Stimulated activated CD4-positive, alpha-beta T cell treated with anti-CD3 and anti-CD28 coated beads, Interleukin-1b, Interleukin-23, amount 100 ng/mL, for 1 hour (primary cell): ENCODE measurements at places on chromosomes 3 and 15.
A peak's percentile ranks its signal among the peaks of the same experiment; 100 is the strongest.

DNA sequence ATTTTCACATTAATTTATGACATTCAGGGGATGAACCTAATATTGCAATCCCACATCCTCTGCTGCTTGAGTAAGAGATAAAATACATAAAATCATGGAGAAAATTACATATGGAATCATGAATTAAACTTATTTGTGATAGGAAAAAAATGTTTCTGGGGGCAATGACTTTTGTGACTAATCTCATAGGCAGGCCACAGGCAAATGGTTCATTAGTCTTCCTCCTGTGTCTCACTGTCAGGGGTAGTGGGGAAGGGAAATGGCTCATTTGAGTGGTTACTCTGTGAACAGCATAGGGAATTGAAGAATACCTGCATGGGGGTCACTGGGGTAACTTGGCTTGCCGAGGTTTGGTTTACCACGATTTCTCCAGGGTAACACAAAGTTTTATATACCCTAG is 72.0 kb downstream of the TFG start:
- DNase-seq: no peak

- DNase-seq: no peak
Measured at GRCh38 chr3:185537369-185537970, 14.9 kb downstream of the LIPH start.

- no peak for DNase-seq
Measured at GRCh38 chr3:29515451-29515850, 234.6 kb downstream of the RBMS3 start.

- no peak for DNase-seq
Measured at GRCh38 chr3:184332370-184333090, 4.9 kb upstream of the FAM131A start.

- peak; percentile 31 for DNase-seq
Measured at GRCh38 chr3:30768703-30769550, 125.5 kb downstream of the GADL1 start.

DNA sequence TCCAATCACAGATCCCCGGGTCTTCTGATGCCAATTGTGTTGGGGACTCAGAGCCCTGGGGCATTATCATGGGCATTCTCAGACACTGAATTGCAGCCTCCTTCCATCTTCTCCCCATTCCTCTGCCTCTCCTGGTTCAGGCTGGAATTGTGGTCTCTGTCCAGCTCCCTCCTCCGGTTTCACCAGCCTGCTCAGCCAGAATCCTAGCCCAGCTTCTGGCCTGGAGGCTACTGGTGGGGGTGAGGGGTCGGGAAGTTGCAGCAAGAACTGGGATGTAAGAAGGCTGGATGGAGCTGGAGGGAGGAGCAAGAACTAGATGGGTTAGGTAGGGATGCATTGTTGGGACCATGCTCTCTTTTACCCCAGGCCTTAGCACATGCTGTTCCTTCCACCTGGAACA is 53.5 kb downstream of the TLE3 start:
- no peak for DNase-seq
